Amniotic stem cell (primary cell): ENCODE measurements at places on chromosomes 16 and 17.
A peak's percentile ranks its signal among the peaks of the same experiment; 100 is the strongest.

GRCh38 chr17:4949321-4950074 lies 1.2 kb upstream of the PFN1 start:
- peak; percentile 13 for DNase-seq

- DNase-seq = no peak
Measured at GRCh38 chr17:57946798-57947358, 8.3 kb downstream of the CUEDC1 start.

DNA sequence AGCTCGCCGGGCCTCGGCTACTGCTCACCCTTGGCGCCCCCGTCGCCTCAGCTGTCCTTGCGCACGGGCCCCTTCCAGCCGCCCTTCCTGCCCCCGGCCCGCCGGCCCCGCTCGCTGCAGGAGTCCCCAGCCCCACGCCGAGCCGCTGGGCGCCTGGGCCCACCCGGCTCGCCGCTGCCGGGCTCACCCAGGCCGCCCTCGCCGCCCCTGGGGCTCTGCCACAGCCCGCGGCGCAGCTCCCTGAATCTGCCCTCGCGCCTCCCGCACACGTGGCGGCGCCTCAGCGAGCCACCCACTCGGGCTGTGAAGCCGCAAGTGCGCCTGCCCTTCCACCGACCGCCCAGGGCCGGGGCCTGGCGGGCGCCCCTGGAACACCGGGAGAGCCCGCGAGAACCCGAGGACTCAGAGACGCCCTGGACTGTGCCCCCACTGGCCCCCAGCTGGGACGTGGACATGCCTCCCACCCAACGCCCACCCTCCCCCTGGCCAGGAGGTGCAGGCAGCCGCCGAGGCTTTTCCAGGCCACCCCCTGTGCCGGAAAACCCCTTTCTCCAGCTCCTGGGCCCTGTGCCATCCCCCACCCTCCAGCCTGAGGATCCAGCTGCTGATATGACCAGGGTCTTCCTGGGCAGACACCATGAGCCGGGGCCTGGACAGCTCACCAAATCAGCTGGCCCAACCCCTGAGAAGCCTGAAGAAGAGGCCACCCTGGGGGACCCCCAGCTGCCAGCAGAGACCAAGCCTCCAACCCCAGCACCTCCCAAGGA lies 12.8 kb downstream of the MYO15A start:
- DNase-seq = no peak

- DNase-seq = no peak
Measured at GRCh38 chr16:56373003-56373402, 52.3 kb downstream of the AMFR start.

GRCh38 chr17:77999413-78000173 lies 41.1 kb downstream of the TNRC6C start:
- DNase-seq = no peak

DNA sequence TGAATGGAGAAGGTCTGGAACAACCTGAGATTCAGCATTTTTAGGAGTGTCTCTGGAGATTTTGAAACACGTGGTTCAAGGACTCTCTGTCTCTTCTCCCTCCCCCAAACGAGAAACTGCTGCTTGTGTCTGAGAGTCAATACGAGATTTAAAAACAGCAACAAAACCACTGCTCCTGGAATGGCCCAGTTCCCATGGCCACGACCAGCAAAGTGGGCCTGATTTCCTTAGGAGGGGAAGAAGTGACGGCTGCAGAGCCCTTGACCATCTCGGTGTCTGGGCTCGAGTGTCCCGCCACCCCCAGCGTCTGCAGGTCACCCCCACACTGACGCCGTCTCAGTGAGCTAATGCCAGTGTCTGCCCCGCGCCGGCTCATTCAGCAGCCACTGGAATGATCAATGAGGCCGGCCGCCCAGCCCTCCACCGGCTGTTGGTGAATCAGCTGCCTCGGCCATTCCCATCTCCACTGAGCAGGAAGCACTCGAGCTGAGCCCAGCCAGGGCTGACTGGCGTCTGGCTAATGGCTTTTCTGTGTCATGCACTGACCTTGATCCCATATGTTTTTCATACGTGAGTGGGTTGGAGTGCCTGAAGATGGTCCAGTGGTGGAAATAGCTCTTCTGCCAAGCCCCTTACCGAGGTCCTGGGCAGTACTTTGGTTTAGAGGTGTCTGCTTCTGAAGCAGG lies 151.8 kb downstream of the PITPNC1 start:
- peak; percentile 87 for DNase-seq

- DNase-seq = no peak
Measured at GRCh38 chr16:47049901-47050583, 76.6 kb upstream of the DNAJA2 start.

DNA sequence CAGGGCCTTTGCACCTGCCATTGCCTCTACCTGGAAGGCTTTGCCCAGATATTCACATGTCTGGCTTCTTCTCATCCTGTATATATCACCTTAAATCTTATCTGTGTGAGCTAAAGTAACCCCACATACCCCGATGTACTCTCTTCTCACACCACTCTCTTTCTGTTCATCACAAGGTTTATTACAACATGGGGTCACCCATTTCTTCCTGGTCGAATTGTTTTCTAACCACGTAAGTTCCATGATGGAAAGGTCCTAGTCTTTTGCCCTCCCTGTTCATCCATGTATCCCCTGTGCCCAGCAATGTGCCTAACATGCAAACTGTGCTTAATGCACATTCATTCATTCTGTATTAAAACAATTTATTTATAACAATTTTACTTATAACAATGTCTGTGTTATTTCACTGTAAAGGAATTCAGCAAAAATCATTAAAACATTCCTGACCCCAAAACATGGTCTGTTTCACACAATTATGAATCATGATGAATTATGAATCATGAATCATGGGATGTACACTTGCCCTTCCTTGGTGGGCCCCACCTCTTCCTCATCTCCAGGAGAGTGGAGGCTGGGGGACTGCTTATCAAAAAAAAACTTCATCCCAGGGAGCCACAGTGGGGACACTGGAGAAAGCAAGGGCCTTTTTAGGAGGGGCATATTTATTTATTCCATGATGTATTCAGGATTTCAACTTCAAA lies 336.4 kb downstream of the GRIN2A start:
- DNase-seq = no peak

GRCh38 chr17:14748036-14748710 lies 447.3 kb downstream of the HS3ST3B1 start:
- DNase-seq = no peak

GRCh38 chr16:53768167-53768566 lies 64.2 kb downstream of the FTO start:
- no peak for DNase-seq

GRCh38 chr17:55237841-55238178 lies 26.9 kb upstream of the HLF start:
- no peak for DNase-seq

DNA sequence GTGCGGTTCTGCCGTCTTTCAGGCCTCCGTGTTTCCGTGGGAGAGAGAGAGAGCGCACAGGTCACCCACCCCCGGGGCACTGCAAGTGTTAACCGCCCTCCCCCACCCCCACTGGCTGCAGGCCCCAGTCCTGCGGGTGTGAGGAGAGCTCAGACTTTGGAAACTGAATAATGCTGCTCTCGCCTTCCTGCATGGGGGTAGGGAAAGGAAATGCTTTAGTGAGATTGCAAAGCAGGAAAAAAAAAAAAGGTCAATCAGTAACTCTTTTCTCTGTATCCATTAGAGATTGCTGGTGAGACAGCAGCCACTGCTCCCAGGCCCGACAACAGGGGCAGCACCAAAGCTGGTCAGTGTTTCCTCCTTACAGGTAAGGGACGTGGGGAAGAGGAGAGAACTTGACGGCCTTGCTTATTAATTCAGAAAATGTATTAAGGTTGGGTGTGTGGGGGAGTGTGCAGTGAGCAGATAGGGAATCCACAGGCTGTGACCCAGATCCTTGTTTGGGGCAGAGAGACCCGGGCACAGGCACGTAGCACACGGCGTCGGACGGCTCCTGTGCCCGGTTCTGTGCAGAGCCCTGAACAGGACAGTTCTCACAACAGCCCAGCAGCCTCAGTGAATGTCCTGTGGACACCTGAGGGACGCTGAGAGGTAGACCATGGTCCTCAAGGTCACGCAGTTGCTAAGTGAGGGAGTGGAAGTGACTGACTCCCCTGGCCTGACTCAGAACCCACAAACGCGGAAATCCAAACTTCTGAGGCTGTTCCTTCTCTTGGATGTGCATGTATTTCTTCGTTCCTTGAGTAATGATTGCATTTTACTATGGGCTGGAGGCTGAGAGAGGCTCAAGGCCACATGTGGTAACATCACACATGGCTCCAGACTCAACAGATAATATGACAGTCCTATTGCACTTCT lies 156.5 kb downstream of the FOXL1 start:
- no peak for DNase-seq

DNA sequence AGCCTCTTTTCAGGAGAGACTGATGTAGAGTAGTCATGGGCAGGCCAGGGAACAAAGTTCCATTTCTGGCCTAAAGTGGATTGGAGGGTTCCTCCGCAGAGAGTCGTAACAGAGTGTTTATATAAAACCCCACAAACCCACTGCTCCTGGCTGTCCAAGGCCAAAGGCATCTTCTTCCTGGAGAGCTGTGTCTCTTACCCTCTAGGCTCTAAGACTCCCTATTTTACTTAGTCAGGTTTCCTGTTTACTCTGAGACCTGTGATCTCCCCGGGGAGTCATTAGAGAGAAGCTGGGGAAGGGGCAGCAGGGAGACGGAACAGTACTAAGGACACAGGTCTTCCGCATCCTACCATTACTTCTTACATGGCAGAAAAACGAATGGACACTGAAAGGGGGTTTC lies 69.5 kb downstream of the HIC1 start:
- no peak for DNase-seq

GRCh38 chr16:31136287-31136662 lies 748 bp upstream of the PRSS8 start:
- no peak for DNase-seq

DNA sequence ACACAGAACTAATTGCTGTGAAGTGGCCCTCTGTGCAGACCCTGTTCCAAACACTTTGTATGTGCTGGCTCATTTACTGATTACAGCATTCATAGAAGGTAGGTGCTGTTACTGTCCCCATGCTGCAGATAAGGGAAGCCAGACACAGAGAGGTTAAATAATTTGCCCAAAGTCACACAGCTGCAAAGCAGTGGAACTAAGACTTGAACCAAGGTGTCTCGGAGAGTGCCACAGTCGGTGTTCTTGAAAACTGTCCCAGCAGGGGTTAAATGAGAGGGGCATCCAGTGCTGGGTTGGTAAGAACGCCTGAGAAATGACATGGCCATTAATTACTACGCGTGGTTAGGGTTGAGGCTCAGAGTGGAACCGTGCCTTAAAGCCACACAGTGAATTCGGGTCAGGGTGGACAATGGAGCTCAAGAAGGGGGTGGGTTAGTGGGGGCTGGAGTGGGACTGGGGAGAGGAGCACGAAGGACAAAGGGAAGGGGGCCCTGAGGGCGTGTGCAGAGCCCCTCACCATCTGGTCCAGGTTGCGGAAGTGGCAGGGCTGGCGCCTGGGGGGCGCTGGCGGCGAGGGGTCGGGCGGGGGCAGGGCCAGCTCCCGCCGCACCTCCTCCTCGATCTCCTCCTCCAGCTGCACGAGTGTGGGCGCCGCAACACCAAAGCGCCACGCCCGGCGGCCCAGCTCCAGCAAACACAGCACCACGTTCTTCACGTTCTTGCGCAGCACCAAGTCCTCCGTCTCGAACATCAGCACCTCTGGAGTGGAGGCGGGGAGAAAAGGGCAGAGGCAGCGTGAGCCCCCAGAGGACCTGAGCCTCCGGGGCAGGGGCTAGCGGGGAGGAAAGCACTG lies 3.3 kb downstream of the GAS2L2 start:
- DNase-seq = no peak

GRCh38 chr17:50132104-50132794 lies 2.3 kb upstream of the SAMD14 start:
- no peak for DNase-seq

GRCh38 chr17:2594722-2595599 lies 1.5 kb downstream of the PAFAH1B1 start:
- no peak for DNase-seq
